NCI-H1417 (cell line): ENCODE measurements at places on chromosomes 5 and 9.

- DNase-seq, result no peak
These were observed 6.5 kb upstream of the PLIN2 start for GRCh38 chr9:19133549-19134345.

DNA sequence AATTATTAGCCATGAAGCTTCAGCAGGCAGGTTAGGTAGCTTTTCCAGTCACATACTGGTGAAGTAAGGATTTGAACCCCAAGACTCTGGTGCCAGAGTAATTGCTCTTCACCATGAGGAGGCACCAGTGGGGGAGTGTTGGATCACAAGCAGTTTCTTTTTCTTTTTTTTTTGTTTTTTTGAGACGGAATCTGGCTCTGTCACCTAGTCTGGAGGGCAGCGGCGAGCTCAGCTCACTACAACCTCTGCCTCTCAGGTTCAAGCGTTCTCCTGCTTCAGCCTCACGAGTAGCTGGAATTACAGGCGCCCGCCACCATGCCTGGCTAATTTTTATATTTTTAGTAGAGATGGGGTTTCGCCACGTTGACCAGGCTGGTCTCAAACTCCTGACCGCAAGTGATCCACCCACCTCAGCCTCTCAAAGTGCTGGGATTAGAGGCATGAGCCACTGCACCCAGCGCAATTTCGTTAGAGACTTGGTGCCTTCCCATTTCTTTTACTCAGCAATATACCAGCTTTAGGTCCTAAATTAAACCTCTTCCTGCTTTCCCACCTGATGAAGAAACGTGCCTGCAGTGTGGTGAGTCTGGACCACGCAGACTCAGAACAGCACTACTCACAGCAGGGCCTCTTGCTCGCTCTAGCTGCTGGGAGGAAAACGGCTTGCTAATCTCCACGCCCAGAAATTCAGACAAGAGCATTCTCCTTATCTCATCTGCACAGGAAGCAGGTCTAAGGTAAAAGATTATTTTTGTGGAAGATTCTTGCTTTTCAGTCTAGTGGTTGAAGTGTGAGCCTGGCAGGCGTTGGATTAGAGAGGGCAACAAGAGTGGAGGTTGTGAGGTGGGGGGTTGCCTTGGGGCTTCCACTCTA lies at the start of gene S100Z:
TSS of gene S100Z (plus strand) at position 596 of the 873 bp plus-strand sequence. CDS start 25,346 bp downstream, outside the sequence.
- no peak for DNase-seq

DNA sequence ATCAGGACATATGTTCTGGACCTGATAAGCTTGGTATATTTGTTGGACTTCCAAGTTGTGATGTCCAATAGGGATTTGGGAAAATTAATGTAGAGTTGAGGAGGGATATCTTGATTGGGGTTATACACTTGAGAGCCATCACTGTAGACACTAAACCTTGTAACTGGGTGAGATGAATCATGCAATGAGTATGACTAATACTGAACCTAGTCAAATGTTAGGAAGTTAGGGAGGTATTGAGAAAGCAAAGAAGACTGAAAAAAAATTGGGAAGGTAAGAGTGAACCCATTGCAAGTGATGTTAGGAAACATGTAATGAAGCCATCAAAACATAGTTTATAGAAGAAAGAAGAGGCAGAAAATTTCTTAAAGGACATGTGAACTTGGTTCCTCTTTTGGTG lies 668.4 kb upstream of the CDH9 start:
- no peak for DNase-seq

DNA sequence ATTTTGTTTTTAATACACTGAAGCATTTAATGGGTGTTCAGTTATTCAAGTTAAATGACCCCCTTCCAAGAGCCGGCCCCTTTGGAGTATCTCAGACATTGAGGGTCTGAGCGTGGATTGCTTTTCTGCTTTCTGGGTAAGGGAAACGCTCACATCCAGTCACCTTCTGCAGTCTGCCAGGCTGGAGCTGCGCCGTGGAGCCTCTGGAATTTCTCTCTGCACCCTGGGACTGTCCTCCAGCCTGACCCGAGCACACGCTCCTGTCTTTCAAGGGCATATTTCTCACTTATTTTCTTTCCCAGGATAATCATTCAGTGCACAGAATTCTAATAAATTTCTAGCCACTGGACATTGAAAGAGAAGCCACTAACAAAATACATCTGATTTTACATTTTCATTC lies 13.4 kb downstream of the FAM240B start:
- no peak for DNase-seq

- no peak for DNase-seq
These were observed 103.1 kb downstream of the KCNIP1 start for GRCh38 chr5:170606941-170607340.

- DNase-seq, result peak; percentile 5
These were observed 142.6 kb downstream of the TARS1 start for GRCh38 chr5:33583332-33583731.

- DNase-seq, result no peak
These were observed 157.1 kb upstream of the NFIB start for GRCh38 chr9:14471041-14471440.

- DNase-seq, result no peak
These were observed 3.3 kb upstream of the CLTA start for GRCh38 chr9:36187414-36187813.

DNA sequence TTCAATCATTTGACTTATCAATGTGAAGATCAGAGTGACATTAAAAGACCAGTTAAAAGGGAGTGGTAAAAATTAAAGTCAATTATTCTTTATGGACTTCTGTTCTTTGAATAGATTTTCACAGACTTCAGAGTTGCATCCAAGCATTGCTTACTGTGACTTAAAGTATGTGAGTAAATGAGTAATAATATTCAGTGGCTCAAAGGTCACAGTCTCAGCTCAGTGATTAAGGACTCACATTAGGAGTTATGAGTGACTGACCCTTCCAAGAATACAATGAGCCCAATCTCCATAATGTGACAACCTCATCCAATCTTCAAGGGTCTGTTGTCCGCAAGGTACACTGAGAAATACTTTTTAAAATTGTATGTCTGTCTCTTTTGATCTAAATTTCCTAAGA lies 811.2 kb downstream of the BRINP1 start:
- no peak for DNase-seq

DNA sequence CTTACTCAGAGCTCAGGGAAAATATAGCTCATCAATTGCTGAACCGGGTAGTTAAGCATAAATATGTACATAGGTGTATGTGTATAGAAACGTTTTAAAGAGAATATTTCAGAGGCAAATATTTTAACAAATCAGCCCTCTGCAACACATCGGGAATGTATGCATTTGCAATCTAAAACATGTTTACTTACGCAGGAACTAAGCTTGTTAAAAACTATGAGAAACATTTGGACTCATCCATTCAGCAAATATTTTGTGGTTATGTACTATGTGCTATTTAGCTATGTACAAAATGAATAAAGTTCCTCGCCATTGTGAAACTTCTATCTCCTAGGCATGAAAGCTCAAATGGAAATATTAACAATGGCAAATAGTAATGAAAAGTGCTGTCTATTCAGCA lies 469.9 kb downstream of the ARHGEF28 start:
- no peak for DNase-seq

DNA sequence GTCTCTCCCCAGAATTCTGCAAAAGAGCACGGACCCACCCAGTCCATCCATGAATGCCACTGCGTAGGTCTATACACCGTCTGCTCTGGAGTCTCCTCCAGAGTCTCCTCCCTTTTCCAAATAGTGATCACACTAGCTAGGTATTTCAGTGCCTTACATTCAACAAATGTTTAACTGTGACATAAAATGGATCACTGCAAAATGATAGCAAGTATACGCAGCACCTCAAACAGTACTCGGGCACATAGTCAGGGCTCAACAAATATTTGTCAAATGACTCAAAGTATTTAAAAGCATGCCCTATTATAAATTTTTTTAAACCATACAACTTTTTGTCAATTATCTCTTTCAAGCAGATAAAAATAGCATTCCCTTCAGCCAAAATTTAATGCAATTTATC lies 60.5 kb downstream of the TLE1 start:
- DNase-seq, result no peak

GRCh38 chr5:8317335-8317734 lies 448.4 kb downstream of the MTRR start:
- DNase-seq, result no peak

GRCh38 chr9:20524776-20525175 lies 97.5 kb downstream of the MLLT3 start:
- no peak for DNase-seq
